ENCODE measurements at places on chromosomes 3 and 15. TPM values are rescaled to one million over a fixed set of nuclear protein-coding genes. Genes with fewer than 3 reads are reported as not detected.

Gene PLCD1
- 28.3 TPM for polyA plus RNA-seq

Gene DVL3
- 24.0 TPM for polyA plus RNA-seq

Gene TM6SF1
- polyA plus RNA-seq, result 0.16 TPM

Gene ANKUB1
- 0.48 TPM for polyA plus RNA-seq

Gene ISLR
- polyA plus RNA-seq, result not detected

Gene CIDEC
- 0.07 TPM for polyA plus RNA-seq

Gene IL12A
- polyA plus RNA-seq, result 0.54 TPM

Gene CERS3
- polyA plus RNA-seq, result 14.3 TPM

Gene ALDH1A2
- 0.83 TPM for polyA plus RNA-seq

Gene CACNA1D
- polyA plus RNA-seq, result not detected

Gene LIPC
- polyA plus RNA-seq, result not detected

Gene CLRN1
- not detected for polyA plus RNA-seq

Gene THSD4
- 18.0 TPM for polyA plus RNA-seq

GRCh38 chr3:136151219-136151618 lies 44.9 kb downstream of the MSL2 start:
- peak; percentile 17 for DNase-seq

- DNase-seq, result no peak
Observed at GRCh38 chr15:61545763-61546162, 316.7 kb upstream of the RORA start.

DNA sequence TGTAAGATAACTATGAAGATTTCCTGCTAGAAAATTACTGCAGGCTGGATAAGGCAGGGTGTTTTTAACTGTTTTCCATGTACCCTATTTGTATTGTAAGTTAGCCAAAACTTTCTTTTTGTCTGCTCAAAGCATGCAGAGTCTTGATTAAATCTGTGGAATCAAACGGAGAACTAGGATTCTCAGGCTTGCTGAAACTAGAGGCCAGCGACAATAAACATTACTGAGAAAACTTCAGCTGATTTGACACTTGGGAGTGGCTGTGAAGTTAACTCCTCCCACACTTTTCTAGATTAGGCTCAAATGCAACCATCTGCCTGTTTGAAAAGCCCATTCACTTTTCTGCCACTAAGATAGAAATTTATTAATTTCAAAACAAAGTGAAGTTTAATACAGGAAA lies 153.2 kb upstream of the FRMD4B start:
- no peak for DNase-seq

DNA sequence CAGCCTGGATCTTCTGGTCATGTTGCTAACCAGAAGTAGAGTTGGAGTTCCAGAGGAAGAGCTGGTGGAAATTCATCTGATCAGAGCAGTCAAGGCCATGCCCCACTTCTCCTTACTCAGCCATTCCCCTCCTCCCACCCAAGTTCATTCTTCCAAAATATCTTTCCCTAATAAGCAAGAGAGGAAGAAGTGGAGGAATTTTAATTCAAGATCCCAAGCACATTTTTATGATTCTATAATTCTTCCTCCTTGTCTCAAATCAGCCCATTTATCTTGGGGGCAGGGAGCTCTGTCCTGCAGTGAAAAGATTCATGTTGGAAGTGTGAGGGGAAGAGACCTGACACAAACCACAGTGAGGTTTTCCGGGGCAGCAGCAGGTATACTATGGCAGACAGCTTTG lies 85.0 kb upstream of the GALNT15 start:
- DNase-seq, result no peak

- peak; percentile 87 for DNase-seq
Observed at GRCh38 chr15:51846463-51847230, 17.2 kb downstream of the TMOD3 start.

DNA sequence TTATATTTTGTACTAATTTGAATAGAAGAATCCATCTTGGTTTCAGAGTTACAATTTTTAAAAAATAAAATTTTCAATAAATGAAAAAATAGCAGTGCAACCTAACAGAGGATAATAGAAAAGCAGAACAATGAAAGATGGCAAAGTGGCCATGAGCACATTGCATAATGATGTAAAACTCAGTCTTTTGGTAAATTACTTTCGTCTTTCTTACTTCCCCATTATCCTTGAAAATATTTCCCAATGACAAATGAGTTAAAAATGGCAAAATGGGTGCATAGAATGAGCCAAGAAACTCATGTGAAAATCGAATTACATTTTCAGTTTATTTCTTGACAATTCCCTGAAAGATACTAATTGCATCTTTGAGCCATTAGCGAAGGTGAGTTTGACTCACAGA lies 236.4 kb downstream of the CDIN1 start:
- no peak for DNase-seq

GRCh38 chr3:141388823-141389621 lies 20.7 kb downstream of the ZBTB38 start:
- DNase-seq, result peak; percentile 38

GRCh38 chr15:60854858-60855564 lies 374.1 kb downstream of the RORA start:
- peak; percentile 92 for DNase-seq

- no peak for DNase-seq
Observed at GRCh38 chr3:46604127-46604526, 8.2 kb upstream of the FAM240A start.

DNA sequence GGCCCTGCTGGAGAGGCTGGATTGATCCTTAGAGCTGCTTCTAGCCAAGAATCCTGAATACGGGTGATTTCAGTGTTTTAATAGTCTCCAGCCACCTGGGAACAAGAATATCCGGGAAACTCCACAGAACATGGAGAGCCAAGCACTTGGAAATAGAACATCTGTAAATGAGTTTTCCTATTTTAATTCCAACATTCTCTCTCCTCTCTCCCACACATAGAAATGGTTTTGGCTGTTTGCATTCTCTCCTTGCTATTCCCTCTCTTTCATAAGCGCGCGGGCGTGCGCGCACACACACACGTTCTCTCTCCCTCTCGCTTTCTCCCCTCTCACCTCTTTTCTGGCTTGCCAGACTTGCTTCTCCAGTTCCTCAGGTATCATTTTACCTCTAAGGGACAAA lies 50.6 kb downstream of the GADL1 start:
- DNase-seq, result no peak

DNA sequence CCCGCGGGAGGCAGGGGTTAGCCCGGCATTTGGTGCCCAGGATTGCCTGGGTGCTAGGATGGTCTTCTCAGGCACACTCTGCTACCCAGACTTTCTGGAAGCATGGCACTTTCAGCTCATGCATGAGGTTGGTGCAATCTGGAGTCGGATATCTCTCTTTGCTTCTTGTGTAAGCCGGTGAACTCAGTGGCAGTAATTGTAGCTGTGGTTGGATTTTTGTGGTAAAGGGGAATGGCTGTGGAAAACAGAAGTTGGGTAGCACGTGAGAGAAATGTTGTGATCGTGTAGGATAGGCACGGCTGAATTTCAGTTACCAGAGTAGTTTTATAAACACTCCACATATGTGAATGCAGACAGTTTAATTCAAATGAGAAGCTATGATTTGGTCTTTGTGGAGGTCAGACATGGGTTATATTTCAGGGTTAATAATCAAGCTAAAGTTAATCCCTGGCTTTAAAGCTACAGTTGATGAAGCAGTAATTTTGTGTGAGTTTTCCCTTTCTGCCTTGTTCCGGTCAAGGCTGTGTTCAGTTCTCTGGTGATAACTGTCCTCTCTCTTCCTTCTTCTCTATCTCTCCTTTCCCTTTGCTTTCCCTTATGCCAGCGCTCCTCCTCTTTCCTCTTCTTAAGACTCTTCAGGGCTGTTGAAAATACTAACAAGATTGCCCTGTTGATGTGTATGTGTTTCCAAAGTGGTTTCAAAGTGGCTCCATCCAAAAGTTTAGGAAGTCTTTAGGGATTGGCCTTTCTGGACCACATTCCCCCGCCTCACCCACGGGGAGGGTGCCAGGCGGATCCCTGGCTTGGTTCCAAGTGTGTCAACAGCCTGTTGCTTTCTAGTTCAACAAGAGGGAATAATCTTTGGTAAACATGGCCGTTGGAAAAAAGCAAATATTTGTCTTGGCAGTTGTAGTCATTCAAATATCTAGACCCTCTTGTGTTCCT lies 404.6 kb upstream of the C2CD4B start:
- no peak for DNase-seq

DNA sequence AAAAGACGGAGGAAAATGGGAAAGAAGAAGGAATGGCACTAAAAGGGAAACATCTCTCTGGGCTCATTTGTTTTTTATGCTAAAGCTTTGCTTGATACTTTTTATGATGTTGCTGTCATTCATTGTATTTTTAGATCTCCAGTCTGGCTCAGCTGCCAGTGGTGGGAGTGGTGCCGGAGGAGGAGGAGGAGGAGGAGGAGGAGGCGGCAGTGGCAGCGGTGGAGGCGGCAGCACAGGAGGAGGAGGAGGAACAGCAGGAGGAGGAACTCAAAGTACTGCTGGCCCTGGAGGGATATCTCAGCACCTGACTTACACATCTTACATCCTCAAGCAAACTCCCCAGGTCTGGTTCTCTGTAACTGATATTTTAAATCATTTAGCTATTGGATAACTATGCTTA lies 49.6 kb downstream of the MAP6D1 start:
- no peak for DNase-seq

- no peak for DNase-seq
Observed at GRCh38 chr3:113161661-113162060, 49.7 kb upstream of the BOC start.

- DNase-seq, result no peak
Observed at GRCh38 chr3:157300094-157300493, 136.6 kb upstream of the PTX3 start.

DNA sequence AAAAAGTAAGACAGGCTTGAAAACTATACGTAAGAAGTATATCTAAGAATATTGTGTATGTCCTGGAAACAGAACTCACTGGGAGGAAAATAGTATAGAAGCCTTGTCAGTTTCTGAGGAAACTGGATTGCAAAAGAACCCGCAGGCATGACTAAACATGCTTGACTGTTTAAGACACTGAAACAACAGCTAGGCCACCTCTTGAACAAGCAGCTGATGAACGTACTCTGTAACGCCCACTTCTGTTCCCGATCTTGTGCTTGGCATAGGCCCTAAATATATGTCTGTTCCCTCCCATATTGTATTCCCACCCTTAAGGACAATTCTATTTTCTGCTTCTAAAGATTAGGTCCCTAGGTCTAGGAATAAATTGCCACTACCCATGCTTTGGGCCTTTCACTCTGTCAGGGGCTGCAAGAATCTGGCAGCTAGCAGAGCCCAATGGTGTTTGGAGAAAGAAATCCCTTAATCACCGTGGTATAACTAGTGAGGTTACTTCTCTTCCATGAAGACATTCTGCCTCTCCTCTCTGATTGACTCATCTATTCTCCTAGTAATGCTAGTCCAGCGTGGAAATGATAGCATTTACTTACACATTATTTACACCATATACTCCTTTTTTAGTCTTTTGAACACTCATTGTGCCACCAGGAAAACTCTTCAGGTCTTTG lies 46.2 kb downstream of the CD200 start:
- DNase-seq, result peak; percentile 87

DNA sequence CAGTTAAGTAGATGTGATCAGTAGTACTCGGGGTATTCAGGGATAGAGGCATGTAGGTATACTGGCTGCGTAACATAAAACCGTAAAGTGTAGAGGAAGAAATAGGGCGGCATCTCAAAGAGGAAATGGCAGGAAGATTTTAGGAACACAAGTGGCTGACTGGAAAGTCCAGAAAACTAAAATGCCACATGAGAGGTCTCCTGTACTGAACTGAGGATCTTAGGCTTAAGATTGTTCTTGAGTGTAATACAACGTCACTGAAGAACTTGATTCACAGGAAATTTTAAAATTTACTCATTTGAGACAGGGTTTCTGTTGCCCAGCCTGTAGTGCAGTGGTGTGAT lies 2.3 kb upstream of the LMLN start:
- no peak for DNase-seq

DNA sequence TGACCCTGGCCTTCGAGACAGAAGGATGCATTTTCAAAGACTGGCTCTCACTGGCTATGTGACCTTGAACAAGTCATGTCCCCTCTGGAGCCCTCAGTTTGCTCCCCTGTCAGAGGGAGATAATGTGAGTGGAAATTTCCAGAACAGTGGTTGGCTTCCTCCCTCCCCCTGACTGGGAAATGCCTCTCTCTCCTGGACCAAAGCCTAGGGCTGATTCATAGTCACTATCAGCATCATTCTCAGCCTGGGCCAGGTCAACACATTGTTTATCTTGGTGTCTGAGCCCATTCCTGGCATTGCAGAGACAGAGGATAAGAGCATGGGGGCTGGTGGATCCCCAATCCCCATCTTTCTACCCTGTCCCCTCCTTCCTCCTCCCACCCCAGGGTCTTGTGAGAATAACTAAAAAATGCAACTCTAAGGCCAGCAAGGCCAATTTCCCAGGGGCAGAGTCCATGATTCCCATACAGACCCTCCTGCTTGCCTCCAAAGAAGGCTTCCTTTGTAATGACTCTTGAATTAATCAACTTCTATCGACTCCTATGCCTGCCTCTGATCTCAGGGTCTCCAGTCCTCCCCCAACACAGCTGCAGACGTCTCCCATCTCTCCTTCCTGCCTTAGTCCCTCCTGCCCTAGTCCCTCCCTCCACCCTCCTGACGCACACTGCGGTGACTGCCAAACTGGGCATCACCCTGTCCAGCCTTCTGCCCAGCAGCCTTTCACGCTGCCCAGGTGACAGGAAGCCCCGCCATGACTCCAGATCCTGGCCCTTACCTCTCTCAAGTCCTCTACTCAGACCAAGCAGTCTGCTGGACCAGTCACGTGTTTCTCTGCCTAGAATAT lies 35.4 kb upstream of the CORO2B start:
- no peak for DNase-seq

GRCh38 chr3:194972641-194973040 lies 287.0 kb downstream of the FAM43A start:
- DNase-seq, result no peak

- no peak for DNase-seq
Observed at GRCh38 chr3:184373422-184373821, 4.6 kb downstream of the THPO start.

DNA sequence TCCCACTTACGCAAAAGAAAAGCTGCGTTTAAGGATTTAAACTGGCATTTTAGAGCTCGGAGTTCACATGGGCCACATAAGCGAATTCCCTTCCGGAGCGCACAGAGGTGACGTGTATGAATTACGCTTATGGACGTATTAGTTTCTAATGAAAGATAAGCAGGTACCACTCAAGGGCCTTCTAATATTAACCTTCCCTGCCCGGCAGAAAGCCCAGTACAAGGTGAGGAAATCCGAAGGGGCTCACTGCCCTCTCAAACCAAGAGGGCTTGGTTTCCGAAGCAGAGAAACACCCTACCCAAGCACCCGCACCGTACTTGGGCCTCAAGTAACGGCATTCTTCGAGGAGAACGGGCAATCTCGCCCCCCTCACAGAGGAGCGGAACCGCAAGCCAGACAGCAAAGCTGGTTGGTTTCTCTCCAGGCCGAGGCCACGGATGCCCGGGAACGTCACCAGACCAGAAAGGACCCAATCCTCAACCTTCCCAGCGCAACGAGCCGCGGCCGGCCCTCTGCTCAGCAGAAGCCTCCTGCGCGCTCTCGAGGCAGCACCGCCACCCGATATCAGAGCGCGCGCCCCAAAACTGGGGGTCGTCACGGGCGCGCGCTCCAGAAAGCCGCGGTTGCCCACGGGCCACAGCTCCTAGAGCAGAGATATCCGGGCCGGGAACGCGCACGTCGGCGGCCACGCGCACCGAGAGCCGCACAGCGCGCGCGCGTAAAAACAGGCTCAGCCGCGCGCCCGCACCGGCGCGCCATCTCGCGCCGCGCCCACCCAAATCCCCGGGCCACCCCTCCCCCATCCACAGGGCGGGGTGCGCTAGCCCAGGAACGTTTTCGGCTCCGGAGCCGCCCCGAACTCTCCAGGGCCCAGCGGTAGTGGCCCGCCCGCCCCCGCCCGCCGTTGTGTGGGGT lies 676 bp downstream of the QRICH1 start:
- peak; percentile 42 for DNase-seq

- no peak for DNase-seq
Observed at GRCh38 chr15:32861761-32862160, 144.0 kb downstream of the GREM1 start.

GRCh38 chr15:98124581-98124980 lies 164.1 kb downstream of the ARRDC4 start:
- peak; percentile 84 for DNase-seq

Data from foreskin keratinocyte (primary cell).